ENCODE measurements at places on chromosomes 4 and X.

GRCh38 chr4:124851741-124852140 lies 139.2 kb upstream of the ANKRD50 start:
- DNase-seq = no peak

DNA sequence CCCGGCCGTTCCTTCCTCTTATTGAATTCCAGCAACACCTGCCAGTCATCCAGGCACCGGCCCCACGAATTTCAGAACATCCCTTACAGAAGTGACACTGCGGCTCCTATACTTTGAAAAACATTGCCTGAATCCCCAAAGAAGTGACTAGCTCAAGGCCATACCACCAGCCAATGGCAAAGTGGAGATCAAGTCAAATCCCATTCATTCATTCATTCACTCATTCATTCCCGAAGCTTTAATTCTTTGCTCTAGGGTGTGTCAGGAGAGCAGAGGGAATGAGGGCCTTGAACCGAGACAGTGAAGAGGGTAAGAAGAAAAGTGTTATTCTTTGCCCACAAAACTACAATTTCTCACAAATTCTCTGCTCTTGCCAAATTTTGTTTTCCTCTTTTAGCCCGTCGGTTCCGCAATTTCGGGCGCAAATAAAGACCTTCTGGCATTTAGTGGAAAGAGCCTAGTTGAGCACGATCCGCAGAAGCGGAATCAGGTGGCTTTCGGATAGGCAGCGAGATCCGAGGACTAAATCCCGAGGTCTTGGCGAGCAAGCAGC lies 824 bp upstream of the HMGB3 start:
- no peak for DNase-seq

DNA sequence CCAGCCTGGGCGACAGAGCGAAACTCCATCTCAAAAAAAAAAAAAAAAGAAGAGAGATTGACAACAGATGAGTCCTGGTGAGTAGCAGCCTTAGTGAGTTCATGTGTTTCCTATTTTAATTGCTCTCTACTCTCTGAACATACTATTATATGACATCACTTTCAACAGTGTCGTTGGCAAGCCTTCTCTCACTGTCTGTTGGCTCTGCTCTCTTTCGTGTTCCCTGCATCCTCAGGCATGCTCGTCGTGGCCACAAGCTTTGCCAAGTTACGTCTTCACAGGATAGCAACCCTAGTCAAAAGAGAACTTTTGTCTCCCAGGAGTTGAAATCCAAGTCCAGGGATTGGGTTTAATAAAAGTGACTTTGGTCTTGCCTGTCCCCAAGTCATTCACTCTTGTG lies 117.1 kb upstream of the EGFL6 start:
- DNase-seq = no peak

DNA sequence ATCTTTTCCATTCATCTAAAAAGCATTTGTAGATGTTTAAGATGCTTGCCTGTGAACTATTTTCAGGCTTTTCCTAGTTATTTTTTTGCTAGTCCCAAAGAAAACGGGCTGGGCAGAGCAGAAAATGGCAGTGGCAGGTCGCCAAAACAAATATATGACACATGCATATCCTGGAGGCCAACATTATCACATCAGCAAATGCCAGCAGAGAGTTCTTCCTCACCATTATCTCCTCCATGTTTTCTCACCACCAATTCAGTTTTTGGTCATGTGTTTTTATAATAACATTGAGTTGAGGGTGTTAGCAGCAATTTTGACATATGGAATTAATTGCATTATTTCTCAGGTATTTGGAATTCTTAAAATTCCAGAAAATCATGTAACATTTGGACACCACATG lies 97.9 kb upstream of the EOLA2 start:
- DNase-seq = no peak

- no peak for DNase-seq
Observed at GRCh38 chrX:111123606-111124179, 27.7 kb downstream of the PAK3 start.

Measured in CD4-positive, alpha-beta T cell treated with Interleukin-21 for 1 hour (primary cell).